ENCODE measurements at places on chromosomes 16 and 17.
A peak's percentile ranks its signal among the peaks of the same experiment; 100 is the strongest.

DNA sequence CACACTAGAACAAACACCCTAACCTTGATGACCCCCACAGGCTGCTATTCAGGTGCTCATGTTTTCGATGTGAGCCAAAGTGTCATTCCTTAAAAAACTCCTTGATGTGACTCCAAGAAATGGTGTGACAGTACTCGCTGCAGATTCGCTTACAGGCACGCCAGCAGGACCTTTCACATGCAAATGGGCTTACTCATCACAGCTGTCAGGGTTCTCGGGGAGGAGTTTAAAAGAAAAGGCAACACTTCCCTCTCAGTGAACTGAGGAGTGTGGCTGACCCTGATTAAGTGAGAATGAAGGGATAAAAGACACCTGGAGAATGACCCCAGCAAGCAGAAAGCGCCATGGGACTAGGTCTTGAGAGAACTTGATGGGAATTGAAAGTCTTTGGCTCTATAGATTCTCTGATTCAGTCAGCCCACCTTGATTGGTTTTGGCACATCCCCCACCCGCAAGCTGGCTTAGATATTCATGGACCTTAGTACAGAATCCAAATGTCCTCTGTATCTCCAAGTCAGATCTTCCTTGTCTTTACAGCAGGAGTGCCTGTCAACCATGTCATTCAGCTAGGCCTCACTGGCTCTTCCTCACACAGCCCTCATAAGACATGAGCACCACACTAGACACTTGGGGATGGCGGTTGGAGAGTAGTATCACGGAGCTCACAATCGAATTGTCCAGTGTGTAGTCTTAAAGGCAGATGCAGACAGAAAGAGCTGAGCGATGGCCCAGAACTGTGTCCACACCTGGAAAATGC lies 82.6 kb downstream of the HIC1 start:
- no peak for DNase-seq

GRCh38 chr16:22721511-22722100 lies 92.4 kb upstream of the HS3ST2 start:
- DNase-seq: no peak

DNA sequence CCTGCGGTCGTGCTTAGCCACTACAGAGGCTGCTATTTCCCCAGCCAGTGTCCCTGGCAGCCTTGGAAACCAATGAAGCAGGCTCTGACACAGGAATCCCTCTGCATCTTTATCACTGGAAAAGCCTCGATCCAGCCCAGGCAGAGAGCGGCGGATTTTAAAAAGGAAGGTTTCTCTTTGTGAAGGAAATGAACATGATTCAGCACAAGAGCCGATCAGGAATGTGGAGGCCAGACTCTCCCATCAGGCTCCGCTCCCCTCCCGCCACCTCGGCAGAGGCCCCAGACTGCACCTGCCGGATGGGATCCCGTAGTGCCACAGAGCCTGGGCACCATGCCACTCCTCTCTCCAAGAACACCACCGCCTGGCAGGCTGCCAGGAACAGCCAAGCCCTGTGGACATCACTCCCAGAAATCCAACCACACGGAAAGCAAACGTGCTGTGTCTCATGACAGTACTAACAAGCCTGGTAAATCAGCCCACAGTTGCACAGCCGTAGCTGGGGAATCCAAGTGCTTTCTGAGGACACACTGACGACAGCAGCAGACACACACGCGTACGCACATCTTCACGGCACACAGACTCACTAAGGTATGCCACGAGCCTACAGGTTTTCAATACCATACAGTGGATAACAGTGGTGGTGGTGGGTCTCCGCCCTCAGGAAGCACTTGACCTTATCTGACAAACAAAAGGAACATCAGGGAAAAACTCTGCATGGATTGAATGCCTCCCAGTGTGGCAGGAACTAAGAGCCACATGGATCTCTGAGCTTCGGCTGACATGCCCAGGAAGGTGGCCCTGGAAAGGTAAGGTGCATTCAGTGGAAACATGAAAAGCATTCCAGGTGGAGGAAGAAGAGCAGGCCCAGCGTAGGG lies 5.4 kb downstream of the LRRC75A start:
- DNase-seq: no peak

- DNase-seq: no peak
These were observed 32.8 kb upstream of the METRNL start for GRCh38 chr17:83046448-83047181.

DNA sequence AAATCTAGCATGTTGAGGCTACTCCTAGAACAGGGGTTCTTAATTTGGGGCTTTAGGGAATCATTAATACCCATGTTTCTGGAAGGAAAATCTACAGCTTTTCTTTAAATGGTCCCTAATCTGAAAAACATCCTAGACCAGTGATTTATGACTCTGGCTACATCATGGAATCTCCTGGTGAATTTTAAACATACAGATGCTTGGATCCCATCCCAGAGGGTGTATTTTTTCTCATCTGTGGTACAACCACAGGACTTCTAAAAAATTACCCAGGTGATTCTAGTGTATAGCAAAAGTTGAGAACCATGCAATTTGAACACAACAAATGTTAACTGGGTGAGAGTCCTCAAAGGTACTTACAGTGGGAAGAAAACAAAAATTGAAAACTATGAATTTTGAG lies 41.5 kb downstream of the KANSL1 start:
- no peak for DNase-seq

GRCh38 chr17:30534298-30534697 lies 57.1 kb downstream of the GOSR1 start:
- DNase-seq: no peak

DNA sequence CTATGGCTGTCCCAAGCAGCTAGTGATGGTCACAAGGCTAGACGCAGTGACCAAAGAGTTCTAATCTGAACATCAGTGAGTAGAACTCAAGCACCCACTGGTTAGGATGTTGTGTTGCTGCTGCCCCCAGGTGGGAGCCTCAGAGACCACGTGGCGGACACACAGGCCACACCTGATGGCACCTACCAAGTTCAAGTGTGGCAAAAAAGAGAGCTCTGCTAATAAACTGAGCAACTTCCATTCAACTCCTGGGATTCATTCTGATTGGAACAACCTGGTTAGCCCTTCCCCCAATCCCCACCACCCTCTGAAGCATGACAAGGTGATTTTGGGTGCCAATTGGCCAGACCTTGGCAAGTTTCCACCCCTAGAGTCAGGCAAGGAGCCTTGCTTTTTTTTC lies 3.5 kb upstream of the LCMT1 start:
- no peak for DNase-seq

- no peak for DNase-seq
These were observed 7.5 kb downstream of the SLC5A11 start for GRCh38 chr16:24853169-24853824.

DNA sequence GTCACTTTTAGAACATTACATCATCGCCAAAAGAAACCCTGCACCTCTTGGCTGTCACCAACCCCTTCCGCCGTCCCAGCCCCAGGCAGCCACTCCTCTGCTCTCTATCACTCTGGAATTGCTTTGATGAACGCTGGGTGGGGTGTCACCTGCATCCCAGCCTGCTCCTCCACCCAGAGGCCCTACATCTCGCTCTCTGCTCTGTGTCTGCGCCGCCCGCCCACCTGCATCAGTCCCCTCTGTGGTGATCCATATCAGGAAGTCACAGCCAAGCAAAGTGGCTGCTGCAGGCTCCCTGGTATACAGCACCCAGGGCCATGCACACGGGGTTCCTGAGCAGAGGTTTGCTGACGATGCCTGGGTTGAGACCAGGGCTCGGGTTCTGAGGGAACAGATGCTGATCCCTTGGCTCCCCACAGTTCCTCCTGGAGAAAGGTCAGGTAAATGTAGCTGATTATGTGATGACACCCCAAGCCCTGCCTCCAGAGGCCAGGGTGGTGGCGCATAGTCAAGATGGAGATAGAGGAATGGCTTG lies 30.8 kb downstream of the MPRIP start:
- no peak for DNase-seq

GRCh38 chr17:6286233-6286632 lies 148.7 kb downstream of the AIPL1 start:
- DNase-seq: no peak

DNA sequence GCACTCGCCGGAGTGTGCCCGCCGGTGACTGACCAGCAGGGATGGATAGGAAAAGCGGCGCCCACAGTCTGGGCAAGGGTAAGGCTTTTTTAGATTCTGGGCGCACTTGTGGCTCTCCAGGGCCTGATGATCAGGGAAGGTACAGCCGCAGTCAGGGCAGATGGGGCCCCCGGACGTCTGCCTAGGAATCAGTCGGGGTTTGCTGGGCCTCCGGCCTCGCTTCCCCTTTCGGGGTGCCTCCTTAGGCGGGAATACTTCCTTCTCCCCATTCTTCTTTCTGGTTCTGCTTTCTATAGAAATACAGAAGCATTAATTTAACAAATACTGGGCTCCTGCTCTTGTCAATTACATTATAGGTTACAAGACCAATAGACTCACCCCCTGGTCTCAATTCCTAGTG lies 5.0 kb downstream of the ZNF689 start:
- DNase-seq: no peak

- DNase-seq: no peak
These were observed 1.3 kb downstream of the C17orf58 start for GRCh38 chr17:67994817-67995569.

DNA sequence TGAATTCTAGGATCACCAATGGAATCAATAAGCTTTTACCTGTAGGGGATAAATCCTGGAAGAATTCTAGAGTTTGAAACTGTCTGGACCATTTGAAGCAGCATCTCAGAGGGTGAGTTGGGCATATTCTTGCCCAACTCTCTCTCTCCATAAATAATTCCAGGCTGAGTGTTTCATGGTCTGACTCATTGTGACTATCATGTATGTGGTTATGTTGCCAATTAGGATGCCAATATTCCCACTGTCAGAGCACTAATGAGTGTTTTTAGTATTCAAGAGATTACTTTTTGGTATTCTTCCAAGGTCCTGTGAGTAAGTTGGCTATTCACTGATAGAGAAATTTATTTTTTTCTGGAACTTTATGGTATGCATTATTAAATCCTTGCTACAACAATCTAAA lies 456.9 kb downstream of the TOX3 start:
- no peak for DNase-seq

DNA sequence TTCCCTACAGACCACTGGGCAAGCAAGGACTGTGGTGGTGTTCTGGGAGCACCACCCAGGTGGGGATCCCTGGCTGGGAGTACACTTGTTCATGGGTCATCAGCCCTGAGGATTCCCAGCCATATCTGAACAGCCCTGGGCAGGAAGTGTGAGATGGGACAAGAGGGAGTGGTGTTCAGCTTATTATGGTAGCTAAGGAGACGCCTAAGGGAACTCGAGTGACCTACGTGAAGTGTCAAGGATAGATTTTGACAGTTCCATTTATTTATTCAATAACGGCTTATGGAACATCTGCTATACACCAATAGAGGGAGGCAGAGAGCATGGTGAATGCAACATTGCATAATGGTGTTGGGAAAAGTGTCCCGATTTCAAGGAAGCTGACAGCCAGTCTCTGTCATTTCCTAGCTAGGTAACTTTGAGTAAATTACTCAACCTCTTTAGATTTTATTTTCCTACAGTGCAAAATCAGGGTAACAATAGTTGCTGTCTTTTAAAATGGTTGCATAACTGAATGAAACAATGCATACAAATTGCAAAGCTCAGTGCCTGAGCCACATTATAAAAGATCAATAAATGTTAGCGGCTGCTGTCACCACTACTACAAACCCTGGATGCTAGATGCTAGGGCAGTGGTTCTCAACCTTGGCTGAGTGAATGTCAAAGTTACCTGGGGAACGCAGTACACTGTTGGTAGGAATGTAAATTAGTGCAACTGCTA lies 534.1 kb downstream of the GRIN2A start:
- peak; percentile 5 for DNase-seq

DNA sequence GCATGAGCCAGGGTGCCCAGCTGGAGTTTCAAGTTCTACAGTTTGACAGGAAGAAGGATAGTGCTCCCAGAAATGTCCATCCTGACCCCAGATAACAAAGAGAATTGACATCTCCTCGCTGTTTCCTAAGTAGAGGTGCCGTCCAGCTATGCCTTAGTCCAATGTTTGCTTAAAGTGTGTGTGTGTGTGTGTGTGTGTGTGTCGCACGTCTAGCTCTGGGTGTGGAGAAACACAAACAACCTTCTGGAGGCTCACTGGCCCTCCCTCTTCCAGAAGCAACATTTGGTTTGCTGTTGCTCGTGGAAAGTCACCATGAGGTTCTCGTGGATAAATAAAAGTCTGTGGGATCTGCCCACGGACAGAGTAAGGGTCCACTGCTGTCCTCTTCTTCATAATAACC lies 22.1 kb downstream of the EMP2 start:
- no peak for DNase-seq

DNA sequence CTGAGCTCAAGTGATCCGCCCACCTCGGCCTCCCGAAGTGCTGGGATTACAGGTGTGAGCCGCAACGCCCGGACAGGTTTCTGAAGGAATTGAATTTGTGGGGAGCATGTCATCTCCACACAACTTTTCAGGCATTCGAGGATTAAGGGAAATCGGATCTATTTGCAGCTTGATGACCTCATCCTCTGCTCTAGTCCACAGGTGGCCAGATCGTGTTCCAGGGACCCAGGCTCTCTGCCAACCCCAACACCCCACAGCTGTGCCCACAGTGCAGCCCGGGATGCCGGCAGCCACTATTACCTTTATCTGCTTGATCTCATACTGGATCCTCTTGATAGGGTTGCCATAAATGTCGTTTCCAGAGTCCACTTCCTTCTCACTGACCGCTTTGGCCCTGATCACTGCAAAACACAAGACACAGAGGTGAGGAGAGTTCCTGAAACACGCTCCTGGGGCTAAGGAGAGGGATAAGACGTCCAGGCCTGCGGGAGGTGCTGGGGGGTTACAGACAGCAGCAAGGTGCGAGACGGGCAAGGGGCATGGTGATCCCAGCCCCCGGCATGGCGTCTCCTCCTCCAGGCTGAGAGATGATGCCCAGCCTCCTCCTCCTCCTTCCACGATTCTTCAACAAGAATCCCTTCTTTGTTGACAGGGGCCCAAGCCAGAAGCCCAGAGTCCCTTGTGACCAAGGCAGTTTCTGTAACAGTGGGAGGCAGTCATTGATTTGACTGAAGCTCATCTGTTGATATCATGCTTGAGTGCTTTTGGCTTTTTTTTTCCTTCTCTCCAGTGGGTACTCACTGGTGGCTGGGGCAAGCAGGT lies 29.3 kb downstream of the CEP295NL start:
- peak; percentile 71 for DNase-seq

- no peak for DNase-seq
These were observed 12.6 kb upstream of the ALDH3A1 start for GRCh38 chr17:19760746-19761145.

GRCh38 chr16:58194790-58195189 lies 3.1 kb downstream of the CSNK2A2 start:
- DNase-seq: no peak

- no peak for DNase-seq
These were observed 279.8 kb upstream of the SALL1 start for GRCh38 chr16:51430716-51431369.

DNA sequence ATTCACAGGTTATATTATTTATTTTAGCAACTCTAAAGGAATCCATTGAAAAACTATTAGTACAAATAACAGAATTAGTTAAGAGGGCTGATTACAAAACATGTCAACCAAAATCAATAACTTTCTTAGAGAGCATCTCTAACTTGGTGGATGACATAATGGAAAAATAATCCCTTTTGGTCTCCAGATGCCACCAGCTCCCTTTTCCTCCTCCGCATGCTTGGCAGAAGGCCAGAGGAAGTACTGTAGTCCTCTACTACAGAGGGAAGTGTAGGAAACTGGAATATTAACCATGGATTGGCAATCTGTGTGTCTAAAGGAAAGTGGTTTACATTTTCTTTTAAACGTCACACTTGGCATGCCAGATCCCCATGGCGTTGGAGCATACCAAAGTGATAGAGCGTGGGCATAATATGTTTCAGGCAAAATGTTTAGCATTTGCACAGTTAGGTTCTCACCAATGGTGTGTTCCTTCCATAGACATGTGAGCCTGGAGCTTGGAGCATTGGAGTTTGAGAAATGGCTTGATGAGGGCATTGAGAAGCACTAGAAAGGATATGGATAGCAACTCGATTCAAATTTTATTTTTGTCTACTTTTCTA lies 106.3 kb downstream of the PRKCB start:
- no peak for DNase-seq

Data from NCI-H524 treated with DMSO at 0.1 percent for 48 hours (cell line).